Transverse colon (tissue), 4 donors: ENCODE measurements at places on chromosomes 6 and 20.

- peak; percentile 9 for DNase-seq
Observed at GRCh38 chr20:12371990-12372389, 454.3 kb downstream of the BTBD3 start.

DNA sequence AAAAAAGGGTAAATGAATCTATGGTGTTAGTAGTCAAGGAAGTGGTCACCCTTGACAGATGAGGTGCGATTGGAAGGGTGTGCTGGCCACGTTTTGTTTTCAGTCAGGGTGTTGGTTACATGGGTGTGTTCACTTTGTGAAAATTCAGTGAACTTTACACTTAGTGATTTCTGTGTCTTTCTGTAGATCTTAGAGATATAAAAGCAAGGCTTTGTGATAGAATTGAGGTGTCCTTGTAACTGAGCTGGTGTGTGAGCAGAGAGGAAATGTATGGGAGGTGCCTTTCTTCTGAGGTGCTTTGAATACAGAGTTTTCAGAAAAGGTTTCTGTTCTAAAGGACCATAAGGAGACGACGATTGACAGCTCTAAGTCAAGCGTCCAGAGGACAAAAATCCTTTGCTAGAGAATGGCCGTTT, 90.5 kb downstream of the SAMD3 start:
- peak; percentile 52 for DNase-seq

DNA sequence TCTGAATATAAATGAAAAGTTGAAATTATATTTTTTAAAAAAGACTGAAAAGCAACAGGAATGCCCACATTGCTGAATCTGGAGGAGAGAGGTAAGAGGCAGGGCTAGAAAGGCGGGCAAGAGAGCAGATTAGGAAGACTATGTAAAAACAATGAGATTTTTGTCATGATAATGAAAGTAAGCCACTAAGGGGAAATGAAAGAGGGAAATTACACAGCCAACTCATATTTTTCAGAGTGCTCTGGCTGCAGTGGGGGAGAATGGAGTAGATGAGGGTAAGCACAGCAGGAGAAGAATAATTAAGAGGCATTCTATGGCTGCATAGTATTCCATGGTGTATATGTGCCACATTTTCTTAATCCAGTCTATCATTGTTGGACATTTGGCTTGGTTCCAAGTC, 281.9 kb downstream of the PKHD1 start:
- no peak for DNase-seq

- DNase-seq = no peak
Observed at GRCh38 chr20:986733-987355, 15.3 kb downstream of the RSPO4 start.

DNA sequence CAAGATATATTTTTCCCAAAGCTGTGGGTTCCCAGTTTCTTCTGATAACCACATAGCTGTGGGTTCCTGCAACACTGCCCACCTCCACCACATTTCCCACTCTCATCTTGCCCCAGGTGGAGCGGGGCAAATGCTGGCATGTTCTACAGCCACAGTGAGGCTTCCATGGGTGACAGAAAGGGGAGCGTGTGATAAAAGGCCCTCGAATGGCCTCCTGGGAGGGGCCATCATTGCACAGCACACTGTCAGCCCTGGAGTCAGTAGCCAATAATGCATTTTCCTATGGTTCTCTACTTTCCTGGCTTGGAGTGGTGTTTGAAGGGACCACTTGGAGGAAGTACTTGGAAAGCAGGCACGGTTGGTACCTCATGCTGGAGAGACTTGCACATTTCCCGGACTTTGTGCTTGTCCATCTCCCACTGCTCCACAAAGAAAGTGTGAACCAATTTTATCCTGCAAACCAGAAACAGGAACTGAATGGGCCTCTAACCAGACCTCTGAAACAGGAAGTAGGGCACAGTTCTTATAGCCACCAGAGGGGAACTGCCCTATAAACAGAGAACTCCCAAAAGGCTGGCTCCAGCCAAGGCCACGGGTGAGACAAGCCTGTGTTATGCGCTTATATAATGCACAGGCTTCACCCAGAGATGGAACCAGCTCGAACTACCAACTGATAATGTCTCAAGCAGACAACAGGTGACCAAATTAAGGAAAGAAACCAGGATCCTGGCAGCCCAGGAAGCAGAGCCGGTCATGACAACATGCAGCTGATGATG, 8.6 kb downstream of the MAP3K5 start:
- no peak for DNase-seq

- DNase-seq = no peak
Observed at GRCh38 chr6:21402368-21402767, 191.2 kb upstream of the SOX4 start.

DNA sequence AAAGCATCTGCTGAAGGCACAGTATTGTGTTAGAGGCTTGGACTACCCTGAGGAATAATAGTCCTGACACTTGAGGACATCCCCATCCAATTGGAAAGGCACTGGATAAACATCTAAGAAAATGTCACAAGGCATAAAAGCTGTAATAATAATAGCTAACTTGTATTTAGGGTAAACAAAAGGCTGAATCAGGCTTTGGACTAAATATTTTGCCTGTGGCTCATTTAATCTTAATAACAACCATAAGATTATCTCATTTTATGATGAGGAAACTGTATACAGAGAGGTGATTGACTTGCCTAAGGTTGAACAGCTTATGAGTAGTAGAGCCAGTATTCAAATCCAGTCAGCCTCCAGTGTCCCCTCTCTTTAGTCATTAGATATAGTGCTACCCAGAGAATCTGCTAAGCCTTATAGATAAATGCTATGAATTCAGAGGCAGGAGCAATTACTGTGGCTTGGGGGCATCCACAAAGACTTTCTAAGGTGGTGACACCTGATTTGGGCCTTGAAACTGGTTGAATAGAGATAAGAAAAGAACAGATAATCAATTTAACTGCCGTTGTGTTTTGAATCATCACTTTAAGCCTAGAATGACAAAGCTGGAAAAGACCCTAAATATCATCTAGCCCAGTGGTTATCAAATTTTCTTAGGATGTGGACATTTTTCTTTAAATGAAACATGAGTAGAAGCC, 7.5 kb upstream of the ZSWIM1 start:
- DNase-seq = no peak

GRCh38 chr20:35187584-35188190, 15.8 kb downstream of the PROCR start:
- DNase-seq = no peak

DNA sequence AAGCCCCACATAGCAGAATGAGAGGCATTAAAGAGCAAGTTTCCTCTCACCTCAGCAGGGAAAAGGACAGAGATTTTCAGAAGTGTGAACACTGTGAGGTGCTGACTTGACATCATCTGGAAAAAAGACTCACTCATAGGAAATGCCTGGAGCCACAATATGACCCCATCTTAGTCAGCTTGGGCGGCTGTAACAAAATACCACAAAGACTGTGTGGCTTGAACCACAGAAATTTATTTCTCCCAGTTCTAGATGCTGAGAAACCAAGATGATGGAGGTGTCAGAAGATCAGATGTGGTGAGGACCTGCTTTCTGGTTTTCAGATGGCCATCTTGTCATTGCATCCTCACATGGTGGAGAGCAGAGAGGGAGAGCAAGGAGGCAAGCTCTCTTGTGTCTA, 253.1 kb downstream of the ADGB start:
- no peak for DNase-seq

DNA sequence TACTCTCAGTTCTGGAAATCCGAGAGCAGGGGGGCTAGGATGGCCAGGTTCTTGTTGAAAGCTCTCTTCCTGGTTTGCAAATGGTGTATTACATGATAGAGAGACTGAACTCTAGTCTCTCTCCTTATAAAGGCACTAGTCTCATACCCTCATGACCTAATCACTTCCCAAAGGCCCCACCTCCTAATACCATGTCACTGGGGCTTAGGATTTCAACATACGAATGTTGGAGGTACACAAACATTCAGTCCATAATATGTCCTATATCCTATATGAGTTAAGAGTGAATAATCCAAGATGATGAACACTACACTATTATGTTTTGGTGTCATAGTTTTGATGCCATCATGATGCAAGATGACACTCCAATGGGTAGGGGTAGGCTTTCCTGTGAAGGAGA, 20.0 kb upstream of the TXLNB start:
- no peak for DNase-seq

- no peak for DNase-seq
Observed at GRCh38 chr6:119447921-119448320, 98.4 kb upstream of the MAN1A1 start.

- DNase-seq = peak; percentile 19
Observed at GRCh38 chr6:54267798-54268197, 40.4 kb upstream of the TINAG start.

DNA sequence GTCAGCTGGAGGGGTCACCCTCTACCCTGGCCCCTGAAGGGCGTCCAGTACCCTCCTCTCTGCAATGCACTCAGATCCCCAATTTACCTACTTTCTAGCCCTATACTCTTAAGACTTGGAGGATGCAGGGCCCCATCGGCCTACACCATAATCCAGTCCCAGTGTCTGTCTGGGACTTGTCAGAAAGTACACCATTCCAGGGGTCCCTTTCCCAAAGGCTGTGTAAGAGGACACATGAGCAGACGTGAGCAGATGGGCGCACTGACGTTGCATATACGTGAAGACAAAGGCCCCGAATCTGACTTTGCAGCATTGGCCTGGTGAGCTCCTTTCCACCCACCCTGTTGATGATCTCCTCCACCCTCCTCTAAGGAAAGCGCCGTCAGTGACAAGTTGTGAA, 20.9 kb upstream of the SMOC2 start:
- DNase-seq = no peak

DNA sequence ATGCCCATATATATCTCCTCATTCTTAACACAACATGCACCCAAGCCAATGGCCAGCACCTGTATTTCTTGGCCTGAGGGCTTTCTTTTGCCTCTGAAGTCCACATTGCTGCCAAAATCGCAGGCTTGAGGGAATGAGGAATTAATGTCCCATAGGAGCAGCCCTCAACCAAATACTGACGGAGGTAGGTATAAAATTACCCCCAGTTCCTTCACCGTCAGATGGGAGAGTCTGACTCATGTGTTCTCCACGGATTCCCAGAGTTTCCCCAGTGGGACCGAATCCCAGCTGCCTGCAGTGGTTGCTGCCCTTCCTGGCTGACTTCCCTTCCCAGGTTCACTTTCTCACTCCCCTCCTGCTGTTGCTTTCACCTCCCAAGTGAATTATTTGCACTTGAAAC, 602.2 kb upstream of the NOX3 start:
- no peak for DNase-seq

- no peak for DNase-seq
Observed at GRCh38 chr20:24353135-24353690, 116.2 kb upstream of the SYNDIG1 start.

- DNase-seq = no peak
Observed at GRCh38 chr20:22260506-22260905, 323.9 kb downstream of the FOXA2 start.

DNA sequence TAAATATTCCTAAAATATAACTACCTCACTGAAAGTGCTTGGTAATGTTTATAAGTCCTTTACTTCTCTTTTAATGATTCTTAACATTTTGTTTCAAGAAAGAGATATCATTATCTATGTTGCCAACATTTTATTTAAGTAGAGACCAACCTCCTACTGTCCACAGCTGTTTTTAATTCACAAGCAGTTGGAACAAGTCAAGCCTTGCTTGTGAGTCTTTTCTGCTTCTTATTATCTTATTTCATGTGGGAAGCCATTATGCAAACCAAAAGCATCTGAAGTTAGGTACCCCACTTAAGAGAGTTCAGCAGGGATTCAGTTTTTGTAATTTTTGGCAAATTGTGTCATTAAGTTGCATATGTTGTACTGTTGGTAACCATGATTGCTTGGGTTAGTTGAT, 1714.5 kb downstream of the GRIK2 start:
- no peak for DNase-seq

GRCh38 chr6:101722471-101722870, 329.0 kb downstream of the GRIK2 start:
- no peak for DNase-seq

- DNase-seq = no peak
Observed at GRCh38 chr6:52605610-52606185, 28.8 kb upstream of the TRAM2 start.

DNA sequence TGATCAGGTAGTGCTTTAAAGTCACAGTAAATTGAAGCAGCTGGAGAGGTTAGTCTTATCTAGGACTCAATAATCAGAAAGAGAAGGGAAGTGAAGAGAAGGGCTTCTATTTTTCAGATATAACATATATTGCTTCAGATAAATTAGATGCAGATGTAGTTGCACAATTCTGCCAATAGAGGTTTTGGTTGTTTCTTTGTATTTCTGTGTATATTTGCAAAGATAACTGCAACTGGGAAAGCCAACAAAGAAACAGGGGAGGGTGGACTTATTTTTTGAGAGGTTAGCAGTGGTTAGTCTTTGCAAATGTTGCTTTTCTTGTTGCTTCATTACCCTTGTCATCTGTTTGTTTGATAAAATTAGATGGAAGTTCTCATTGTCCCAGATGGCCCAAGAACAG, 106.6 kb downstream of the ADGRG6 start:
- no peak for DNase-seq

- no peak for DNase-seq
Observed at GRCh38 chr20:13034115-13034514, 25.3 kb downstream of the SPTLC3 start.

- no peak for DNase-seq
Observed at GRCh38 chr6:89501222-89501621, 68.3 kb downstream of the ANKRD6 start.

- no peak for DNase-seq
Observed at GRCh38 chr20:62266340-62266739, 28.0 kb downstream of the OSBPL2 start.

DNA sequence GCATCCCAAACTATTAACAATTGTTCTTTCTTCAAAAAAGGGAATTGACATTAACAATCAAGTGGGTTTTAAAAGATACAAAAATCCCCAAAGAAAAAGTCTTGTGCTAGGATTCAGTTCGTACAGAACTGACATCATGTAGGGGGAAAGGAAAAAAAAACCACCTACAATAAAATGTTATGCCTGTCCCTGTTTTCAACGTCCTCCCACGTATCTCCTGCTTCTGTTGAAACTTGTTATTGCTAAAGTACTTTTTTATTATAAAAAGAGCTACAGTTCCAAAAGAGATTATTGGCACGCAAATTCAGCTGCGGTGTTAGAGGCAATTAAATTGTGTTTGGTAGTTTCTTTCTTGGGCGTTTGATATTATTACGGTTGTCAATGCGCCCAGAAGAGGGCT, 102.8 kb upstream of the PHACTR1 start:
- DNase-seq = no peak

DNA sequence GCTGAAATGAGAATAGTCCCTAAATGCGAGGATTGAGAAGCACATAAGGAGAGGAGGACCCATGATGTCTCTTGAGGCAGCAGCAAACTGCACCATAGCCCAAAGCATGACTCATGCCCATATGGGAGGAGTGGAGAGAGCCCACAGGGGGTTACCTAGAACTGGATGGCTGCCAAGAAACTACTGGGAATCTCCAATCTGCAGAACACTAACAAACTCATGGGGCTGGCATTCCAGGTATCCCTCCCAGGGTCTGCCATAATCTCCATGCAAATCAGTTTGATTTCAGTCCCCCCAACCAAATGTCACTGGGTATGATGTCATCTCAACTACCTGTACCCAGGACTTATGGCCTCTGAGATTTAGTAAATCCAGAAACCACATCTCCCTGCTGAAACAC, 410.5 kb downstream of the PTPRT start:
- DNase-seq = no peak
